ENCODE measurements at places on chromosomes 6 and 20.

GRCh38 chr6:100458841-100459591 is 5.7 kb downstream of the SIM1 start:
- DNase-seq = no peak

- no peak for DNase-seq
Measured at GRCh38 chr20:36872852-36873251, 3.1 kb upstream of the TLDC2 start.

DNA sequence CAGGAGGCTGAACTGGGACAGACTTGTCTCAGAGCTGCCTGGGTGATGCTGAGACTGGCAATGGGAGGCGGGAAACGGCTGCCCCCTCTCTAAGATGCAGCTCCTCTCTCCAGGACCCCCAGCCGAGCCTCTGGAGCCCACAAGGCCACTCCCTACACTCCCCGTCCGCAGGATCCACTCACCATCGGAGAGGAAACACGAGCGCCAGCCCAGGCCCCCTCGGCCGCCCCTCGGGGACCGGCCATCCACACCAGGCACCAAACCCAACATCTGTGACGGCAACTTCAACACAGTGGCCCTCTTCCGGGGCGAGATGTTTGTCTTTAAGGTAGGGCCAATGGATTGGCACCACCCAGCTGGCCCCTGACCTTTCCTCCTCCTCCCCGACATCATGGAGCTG is 10.8 kb downstream of the MMP24OS start:
- no peak for DNase-seq

GRCh38 chr20:20736303-20736702 is 23.9 kb upstream of the RALGAPA2 start:
- DNase-seq = no peak

- DNase-seq = no peak
Measured at GRCh38 chr6:38187325-38187724, 367.8 kb downstream of the ZFAND3 start.

DNA sequence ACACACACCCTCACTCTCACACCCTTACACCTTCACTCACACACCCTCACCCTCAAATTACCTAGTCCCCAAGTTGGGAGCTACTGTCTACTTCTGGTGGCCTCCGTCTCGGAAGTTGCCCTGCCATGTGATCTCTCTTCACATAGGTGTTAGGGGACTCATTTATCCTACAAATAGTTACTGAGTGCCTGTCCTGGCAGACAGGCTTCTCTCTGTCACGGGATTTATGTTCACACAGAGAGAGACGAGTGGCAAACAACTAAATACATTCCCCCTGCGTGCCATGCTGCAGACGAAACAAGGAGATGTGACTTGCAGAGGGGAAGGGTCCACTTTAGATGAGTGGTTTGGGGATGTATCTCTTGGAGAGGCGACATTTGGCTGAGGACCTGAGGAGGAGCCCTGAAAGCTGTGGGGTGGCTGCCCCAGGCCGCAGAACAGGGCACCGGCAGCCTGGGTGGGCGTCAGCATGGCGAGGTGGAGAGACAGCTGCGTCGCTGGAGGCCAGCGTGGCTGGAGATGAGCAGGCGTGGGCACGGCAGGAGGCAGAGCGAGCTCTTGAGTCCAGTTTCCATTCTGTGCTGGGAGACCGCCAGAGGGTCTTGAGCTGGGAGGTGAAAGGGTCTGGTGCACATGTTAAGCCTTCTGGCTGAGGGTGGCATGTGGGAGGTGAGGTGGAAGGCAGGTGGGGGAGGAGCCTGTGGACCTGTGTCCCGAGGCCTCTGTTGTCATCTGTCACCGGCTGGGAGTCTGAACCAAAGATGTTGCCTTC is 17.2 kb downstream of the DYNLT1 start:
- no peak for DNase-seq

- peak; percentile 75 for DNase-seq
Measured at GRCh38 chr20:37192137-37192854, 12.9 kb upstream of the MROH8 start.

- DNase-seq = no peak
Measured at GRCh38 chr20:32582659-32583580, 2.2 kb downstream of the NOL4L start.

Data from CD4-positive, alpha-beta T cell treated with Interleukin-4 for 1 hour (primary cell).